ENCODE measurements at places on chromosomes 12 and 14.

GRCh38 chr12:27814411-27814810, 34.4 kb upstream of the MANSC4 start:
- DNase-seq, result no peak

GRCh38 chr12:132327336-132328171, 1.8 kb downstream of the GALNT9 start:
- peak; percentile 15 for DNase-seq

DNA sequence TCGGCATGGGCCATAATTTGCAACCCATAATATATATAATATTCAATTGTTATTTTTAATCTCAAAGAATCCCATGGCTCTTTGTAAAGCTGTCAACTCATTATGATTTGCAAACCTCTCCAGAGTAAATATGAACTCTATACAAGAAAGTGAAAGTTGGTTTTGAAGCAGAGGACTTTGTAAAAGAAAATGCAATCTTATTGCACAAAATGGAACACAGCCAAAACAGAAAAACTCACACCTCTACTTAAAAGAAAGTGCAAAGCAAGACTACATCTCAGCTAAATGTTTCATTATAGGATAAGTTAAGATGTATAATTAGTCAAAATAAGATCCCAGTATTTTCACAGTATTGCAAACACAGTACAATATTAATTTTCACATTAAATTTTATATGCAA, 111.2 kb upstream of the FLRT2 start:
- no peak for DNase-seq

DNA sequence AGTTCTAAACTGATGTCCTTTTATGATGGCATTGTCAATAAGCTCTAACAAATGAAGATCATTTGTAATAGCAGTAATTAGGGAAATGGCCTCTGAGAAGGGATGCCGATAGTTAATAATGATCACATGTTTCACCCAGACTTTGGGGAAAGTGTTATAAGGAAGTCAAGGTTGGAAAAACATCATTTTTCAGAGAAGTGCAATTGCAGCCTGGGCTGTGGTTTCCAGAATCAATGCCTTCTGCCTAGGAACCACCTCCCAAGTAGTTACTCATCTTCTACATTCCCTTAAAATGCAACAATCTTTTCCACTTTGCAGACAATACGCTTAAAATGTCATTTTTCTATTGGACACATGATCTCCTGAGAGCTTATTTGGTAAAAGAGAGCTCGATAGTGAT, 879 bp downstream of the EDDM3A start:
- DNase-seq, result no peak

GRCh38 chr14:62103464-62103863, 341.2 kb downstream of the SNAPC1 start:
- no peak for DNase-seq

GRCh38 chr12:105983622-105984320, 155.0 kb downstream of the NUAK1 start:
- DNase-seq, result no peak
